ENCODE measurements at places on chromosomes 7 and 10.
A peak's percentile ranks its signal among the peaks of the same experiment; 100 is the strongest.

GRCh38 chr10:23157691-23158369 lies 34.3 kb upstream of the PTF1A start:
- peak; percentile 31 for DNase-seq

DNA sequence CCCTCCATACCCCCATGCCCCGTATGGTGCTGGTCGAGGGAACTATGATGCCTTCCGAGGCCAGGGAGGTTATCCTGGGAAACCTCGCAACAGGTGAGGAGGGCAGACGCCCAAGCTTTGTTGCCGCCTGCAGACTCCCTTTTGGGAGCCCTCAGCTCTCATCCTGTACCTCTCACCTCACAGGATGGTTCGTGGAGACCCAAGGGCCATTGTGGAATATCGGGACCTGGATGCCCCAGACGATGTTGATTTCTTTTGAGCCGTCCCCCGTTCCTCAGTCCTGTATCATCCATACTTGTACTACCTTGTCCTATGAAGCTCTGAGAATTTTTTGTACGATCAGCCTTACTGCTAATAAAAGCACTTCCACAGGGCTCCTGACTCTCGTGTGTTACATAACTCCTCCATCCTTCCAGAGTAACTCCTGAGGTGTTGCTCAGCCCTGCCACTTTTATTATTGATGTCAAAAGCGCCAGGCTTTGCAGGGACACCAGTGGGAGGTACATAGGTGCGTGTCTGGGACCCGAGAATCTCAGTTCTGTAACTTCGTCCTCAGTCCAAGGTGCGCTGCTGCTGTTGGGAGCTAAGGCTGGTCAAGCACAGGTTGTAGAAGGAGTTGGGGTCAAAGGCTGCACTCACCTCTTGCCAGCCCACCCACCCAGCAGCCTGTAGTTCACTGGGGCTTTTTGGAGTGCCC lies 1.1 kb downstream of the UFSP1 start:
- DNase-seq: no peak

GRCh38 chr10:70692043-70692603 lies 19.8 kb downstream of the ADAMTS14 start:
- no peak for DNase-seq

DNA sequence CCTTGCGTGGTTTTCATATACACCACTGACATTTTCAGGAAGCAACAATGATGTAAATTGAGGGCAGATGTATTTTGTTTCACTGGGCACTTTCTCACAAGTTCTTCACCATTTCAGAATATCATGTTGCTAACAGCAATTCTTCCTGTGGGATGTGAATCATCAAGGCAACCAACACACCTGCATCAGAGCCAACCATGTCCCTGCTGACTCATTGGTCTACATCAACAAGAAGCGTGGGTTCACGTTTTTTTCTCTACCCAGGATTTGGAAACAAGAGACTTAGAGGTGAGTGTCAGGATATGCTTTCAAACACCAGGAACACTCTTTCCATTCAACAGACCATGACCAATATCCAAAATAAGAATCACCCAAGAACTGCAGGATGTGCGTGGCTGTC lies 203.9 kb downstream of the TEX36 start:
- DNase-seq: no peak

DNA sequence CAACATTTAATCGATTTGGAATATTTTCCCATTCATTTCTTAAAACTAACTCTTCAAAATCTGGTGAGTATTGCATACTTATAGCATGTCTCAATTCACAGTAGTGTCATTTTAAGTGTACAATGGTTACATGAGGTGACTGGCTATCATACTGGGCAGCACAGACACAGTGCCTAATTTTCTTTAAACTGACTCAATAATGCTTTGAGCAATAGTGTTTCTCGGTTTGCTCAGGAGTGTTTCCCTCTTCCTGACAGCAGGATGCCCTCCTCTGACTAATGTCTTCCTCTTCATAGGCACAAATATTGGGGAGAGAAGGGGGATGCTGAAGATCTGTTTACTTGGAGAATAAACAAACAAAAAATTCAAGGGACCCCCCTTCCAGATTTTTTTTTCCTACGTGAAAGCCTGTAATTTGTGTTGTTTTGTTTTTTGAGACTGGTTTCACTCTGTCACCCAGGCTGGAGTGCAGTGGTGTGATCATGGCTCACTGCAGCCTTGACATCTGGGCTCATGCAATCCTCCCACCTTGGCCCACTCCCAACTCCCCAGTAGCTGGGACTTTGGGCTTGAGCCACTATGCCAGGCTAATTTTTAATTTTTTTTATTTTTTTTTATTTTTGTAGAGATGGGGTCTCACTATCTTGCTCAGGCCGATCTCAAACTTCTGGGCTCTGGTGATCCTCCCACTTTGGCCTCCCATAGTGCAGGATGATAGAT lies 2.2 kb downstream of the MRC1 start:
- no peak for DNase-seq

DNA sequence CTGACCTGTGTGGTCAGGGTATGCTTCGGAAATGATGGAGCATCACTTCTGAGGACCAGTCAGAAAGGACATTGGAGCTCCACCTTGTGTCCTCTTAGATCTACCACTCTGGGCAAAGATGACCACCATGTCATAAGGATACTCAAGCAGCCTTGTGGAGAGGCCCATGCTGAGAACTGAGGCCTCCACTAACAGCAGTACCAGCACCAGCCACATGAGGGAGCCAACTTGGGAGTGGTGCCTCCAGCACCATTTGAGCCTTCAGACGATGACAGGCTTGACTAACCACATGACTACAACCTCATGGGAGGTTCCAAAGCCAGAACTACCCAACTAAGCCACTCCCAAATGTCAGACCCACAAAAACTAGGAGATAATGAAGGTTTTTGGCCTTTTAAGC lies 116.0 kb downstream of the NPTX2 start:
- DNase-seq: peak; percentile 72

- no peak for DNase-seq
Observed at GRCh38 chr7:1979591-1980560, 252.9 kb downstream of the MAD1L1 start.

GRCh38 chr10:65065278-65065677 lies 1544.1 kb downstream of the REEP3 start:
- no peak for DNase-seq

DNA sequence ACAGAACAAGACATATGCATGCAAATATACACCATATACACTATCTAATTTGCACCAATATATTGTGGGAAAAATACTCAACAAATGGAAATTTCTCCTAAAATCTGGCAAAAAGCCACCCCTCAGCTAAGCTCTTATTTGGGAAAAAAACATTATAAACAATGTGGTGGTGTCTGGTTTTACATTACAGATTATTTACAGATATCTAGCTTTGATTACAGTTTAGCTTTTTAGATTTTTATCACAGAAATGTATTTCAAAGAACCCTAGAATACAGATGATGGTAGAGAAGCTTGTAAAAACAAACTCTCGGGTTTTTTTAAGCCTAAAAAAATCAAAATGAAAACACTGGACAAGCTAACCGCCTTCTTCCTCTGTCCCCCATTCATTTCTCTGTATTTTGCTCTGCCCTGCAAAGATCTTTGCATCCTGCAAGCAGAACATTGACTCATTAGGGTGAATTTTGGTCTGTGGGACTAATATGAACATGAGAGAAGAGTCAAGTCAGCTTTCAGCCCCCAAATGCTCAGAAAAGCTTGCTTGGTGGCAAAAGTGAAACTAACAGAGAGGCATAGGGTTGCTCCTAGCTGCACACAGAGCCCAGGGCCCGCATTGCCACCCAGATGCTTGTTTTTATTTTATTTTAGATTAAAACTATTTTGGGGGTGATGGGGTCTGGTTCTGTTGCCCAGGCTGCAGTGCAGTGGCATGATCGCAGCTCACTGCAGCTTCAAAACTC lies 88.8 kb upstream of the LYZL1 start:
- DNase-seq: no peak

GRCh38 chr10:78551184-78552005 lies 517.4 kb upstream of the ZMIZ1 start:
- DNase-seq: no peak

- no peak for DNase-seq
Observed at GRCh38 chr7:128303643-128304042, 40.1 kb downstream of the RBM28 start.

- DNase-seq: peak; percentile 82
Observed at GRCh38 chr7:140375892-140376730, 22.2 kb downstream of the SLC37A3 start.

- DNase-seq: no peak
Observed at GRCh38 chr7:22352887-22353286, 4.1 kb downstream of the RAPGEF5 start.

- DNase-seq: no peak
Observed at GRCh38 chr7:120054376-120055100, 218.4 kb upstream of the KCND2 start.

DNA sequence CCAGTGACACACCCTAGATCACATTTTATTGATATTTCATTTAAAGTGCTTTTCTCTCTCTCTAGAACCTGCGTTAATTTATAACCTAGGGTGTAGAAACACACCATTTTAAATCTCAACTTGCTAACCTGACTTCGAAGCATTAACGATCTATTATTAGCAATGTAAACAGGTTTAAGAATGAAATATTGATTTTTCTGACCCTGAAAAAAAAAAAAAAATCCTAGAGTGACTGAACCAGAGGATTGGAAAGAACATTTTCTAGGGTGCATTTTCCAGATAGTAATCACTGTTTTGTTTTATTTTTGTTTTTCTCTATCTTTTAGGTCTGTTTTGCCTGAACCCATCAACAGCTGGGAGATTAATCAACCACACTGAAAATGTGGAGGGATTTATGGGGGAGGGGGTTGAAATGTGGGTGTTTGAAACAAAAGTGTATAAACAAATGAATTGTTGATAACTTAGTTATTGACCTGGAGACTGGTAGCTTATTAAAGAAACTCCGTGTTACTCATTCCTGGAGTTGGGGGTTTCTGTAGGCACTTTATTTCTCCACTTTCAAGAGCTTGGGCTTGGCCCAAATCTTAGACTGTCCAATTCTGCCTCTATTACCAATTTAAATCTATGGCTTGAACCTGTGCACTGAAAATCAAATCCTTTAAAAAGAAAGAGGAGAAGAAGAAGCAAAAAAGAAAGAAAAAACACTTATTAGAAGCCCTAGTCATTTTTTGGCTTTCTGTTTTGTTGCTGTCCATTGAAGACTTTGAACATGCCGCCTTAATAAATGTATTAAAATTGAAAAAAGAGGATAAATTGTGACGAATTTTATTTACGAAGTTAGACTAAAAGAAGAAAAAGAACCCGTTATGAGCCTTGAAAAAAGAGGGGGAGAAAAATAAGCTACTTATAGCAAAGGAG lies 2.8 kb downstream of the HOXA2 start:
- no peak for DNase-seq

DNA sequence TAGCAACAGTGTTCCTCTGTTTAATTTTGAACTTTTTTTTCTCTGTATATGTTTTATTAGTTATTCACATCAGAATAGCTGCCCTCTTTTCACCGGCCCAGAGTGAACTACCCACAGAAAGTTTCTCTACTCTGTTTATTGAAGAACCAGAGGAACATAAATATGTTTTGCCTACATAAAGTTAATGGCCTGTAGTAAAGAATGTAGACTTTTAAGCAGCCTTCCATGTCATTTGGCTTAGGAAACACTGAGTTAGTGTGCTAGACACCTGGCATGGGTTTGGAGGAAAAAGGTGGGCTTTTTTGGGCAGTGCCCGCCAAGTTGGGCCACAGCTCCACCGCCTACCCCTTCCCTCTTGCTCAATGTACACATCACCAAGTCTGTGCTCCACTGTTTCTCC lies 8.9 kb upstream of the MEST start:
- DNase-seq: no peak

All from activated CD4-positive, alpha-beta T cell treated with anti-CD3 and anti-CD28 coated beads, Interleukin-2, amount 50 U/mL, for 16 hours (primary cell).